DMS153 (cell line): ENCODE measurements at places on chromosomes 6 and 20.

GRCh38 chr20:59985864-59986263 lies 27.6 kb downstream of the CDH26 start:
- DNase-seq: no peak

DNA sequence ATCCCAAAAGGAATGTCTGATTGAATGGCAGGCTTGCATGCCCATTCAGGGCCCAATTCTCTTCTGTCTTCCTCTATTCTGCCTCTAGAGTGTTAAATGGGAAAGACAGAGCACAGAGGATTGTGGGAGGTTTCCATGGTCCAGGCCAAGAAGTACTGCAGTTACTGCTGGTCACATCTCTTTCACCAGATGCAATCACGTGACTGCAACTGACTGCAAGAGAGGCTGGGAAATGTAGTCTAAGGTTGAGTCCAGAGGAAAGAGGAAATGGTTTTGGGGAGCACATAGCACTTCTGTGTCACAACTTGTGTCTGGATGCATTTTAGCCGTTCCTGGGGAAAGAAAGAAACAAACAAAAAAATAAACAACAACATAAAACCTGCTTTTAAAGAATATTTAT lies 336.4 kb upstream of the BTBD3 start:
- no peak for DNase-seq

DNA sequence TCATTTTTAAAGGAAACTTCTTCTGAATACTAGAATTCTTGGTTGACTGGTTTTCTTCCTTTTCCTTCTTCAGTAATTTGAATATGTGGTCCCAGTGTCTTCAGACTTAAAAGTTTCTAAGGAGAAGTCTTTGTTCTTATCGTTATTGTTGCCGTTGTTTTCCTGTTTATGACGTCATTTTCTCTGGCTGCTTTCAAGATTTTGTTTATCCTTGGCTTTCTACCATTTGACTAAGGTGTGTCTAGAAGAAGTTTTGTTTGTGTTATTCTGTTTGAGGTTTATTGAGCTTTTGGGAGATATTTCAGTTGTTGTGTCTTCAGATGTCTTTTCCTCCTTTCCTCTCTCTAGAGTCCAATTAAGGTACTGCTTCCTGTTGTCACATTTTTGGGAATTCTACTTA lies 24.5 kb downstream of the CDYL start:
- no peak for DNase-seq

DNA sequence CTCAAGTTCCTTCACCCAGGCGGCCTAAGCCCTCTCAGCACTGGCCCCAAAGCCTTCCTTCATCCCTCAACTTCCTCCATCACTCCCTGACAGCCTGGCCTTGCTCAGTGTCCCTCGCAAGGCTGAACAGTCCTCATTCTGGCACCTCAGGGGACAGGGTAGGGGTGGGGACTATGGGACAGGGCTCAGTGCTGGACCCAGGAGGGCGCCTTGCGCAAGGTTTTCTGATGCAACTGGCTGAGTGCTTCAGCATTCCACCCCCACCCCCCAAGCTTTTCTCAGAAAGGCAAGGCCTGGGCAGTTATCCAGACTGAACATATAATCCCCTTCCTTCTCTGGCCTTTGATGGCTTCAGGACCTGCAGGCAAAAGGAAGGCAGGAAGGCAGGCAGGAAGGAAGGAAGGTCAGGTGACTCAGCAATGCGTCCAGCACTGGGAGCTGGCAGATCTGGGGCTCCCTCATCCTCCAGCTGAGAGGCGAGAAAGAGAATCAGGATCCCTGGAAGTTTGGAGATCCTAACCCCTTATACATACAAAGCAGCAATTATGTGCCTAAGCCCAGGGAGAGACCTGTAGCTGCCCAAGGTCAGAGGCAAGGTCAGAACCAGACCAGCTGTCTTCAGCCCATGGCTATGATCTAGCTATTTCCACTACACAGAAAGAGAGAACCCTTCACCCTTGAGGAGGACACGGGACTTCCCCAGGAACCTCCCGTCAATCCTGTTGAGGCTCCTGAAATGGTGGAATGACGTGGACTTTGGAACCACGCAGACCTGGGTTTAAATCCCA lies 8.6 kb upstream of the TRIB3 start:
- peak; percentile 50 for DNase-seq

DNA sequence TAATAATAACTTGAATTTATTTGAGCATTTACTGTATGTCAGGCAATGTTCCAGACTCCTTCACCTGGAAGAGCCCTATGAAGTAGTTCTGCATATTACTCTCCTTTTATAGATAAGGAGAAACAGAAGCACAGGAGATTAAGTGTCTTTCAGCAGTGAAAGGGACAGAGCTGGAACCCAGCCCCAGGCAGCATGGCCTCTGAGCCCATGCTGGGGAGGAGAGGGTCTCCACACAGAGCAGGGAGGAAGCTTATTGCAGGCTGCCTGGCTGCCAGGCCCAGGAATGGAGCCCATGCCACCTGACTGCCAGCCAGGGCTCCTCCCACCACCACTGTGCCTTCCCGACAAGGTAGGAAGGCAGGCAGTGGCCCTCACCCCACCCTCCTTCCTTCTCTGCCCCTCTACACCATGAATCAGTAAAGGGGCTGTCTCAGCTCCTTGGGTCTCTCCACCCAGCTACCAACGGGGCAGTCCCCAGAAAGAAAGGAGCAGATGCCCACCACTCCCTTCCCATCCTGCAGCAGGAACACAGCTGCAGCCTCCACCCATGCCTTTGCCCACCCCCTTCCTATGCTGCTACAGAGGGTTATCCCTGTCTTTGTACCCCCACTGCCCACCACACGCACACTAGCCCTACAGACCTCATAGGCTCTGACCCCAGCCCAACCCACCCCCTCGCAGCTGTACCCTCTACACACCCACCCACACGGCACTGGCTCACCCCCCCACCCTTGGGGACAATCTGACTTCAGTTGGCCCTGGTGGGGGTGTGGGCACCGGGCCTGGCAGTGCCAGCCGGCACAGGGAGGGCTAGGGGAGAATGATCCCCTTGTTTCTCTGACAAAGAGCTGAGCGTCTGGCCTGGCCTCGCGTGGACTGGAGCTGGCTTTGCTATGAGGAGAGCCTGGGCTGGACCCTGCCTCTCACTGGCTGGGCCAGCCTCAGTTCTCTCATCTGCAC lies 41.8 kb downstream of the TFEB start:
- no peak for DNase-seq

DNA sequence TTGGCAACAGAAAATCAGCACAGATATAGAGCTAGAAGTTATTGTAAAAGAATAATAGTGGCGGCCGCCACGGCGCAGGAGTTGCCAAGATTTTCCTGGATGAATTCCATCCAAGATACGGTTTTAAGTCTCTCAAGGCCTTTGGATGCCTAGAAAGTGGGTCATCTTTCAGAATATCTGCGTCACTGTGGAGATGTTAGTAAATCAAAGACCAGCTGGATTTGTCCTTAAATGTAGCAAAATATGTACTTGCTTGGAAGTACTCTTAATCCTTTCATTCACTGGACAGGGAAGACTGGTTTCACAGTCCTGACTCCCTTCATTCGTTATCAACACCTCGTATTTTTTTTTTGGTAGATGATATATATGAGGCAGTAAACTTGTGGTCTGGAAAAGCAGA lies 83.0 kb downstream of the SLC22A3 start:
- DNase-seq: no peak
